ENCODE measurements at places on chromosomes 16 and 17. TPM values are rescaled to one million over a fixed set of nuclear protein-coding genes. Genes with fewer than 3 reads are reported as not detected.

- no peaks in the 10 kb centered on the region for H3K36me3 ChIP-seq
- no peak overlapping the region for H3K4me3 ChIP-seq
- no peak for DNase-seq
- no peak overlapping the region for H3K27ac ChIP-seq
- H3K27me3 ChIP-seq: no peaks in the 10 kb centered on the region
- H3K4me1 ChIP-seq: no peaks in the 10 kb centered on the region
These were observed 79.8 kb downstream of the PITPNC1 start for GRCh38 chr17:67456889-67457288.

Gene SBK1
- total RNA-seq: 2.4 TPM

Gene TNFRSF17
- total RNA-seq: not detected

Gene FBXO39
- total RNA-seq: 0.19 TPM

GRCh38 chr17:75831032-75831571 is 13.1 kb downstream of the UNC13D start:
- H3K36me3 ChIP-seq: no peaks in the 10 kb centered on the region
- DNase-seq: no peak
- H3K27ac ChIP-seq: no peak overlapping the region
- no peaks in the 10 kb centered on the region for H3K27me3 ChIP-seq
- H3K4me1 ChIP-seq: peaks cover 50% of the 10 kb centered on the region

DNA sequence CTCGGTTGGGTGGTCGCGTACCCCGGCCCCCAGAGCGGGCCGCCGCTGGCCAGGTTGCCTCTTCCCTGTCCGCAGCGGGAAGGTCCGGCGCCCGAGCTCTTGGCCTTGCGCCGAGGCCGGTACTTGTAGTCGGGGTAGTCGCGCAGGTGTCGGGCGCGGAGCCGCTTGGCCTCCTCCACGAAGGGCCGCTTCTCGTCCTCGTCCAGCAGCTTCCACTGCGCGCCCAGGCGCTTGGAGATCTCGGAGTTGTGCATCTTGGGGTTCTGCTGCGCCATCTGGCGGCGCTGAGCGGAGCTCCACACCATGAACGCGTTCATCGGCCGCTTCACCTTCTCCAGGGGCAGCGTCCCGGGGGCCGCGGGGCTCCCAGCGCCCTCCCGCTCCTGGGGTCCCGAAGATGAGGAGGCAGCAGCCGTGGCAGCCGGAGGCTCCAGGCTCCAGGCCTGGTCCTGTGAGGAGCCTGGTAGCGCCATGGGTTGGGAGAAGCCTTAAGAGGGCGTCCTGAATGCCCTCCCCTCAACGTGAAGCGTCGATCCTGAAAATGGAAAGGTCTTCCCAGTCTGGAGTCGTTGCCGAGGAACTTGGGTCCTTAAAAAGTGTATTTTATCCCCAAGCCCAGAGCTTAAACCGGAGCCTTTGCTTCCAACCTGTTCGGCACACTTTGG is 558 bp downstream of the SOX15 start:
- peaks cover 54% of the 10 kb centered on the region for H3K36me3 ChIP-seq
- peak overlapping the region; percentile 51 for H3K27ac ChIP-seq
- DNase-seq: peak; percentile 82
- H3K27me3 ChIP-seq: no peaks in the 10 kb centered on the region
- peaks cover 33% of the 10 kb centered on the region for H3K4me1 ChIP-seq
- H3K4me3 ChIP-seq: peak overlapping the region; percentile 5

GRCh38 chr17:9002227-9002605 is 19.1 kb upstream of the NTN1 start:
- H3K27me3 ChIP-seq: peaks cover 15% of the 10 kb centered on the region
- H3K4me3 ChIP-seq: no peak overlapping the region
- peaks cover 15% of the 10 kb centered on the region for H3K4me1 ChIP-seq

Gene CETP
- 0.30 TPM for total RNA-seq

GRCh38 chr17:80082403-80083135 is 18.8 kb upstream of the GAA start:
- no peaks in the 10 kb centered on the region for H3K4me1 ChIP-seq
- H3K27me3 ChIP-seq: no peaks in the 10 kb centered on the region
- no peaks in the 10 kb centered on the region for H3K36me3 ChIP-seq
- H3K27ac ChIP-seq: no peak overlapping the region

DNA sequence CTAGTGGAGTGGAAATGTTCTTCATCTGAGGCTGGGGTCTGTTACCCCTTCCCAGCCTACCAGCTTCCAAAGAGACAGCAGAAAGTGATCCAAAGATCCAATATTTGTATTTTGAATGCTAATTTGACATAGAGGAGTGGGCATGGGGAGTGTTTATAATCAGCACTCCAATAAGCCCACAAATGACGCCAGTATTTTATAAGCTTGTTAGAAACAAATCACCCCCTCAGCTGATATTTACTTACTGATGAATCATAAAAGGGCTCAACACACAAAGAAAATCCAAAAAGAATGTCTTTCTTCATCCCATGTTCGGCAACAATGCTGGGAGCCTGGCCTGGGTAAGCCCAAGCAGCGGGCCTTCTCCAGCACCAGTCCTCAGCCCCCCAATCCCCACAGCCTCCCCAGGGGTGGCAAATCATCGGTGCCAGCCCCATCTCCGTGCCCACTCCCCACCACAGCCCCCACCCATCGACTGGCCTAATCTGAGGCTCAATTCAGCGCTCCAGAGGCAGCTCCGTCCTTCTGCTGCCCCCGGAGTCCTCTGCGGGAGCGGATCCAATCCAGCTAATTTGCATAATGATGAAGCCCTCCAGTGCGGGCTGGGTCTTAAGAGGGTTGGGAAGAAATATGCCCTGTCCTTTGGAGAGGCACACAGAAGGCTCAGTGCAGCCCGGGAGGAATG is 169.5 kb downstream of the C16orf78 start:
- no peaks in the 10 kb centered on the region for H3K4me1 ChIP-seq
- no peaks in the 10 kb centered on the region for H3K27me3 ChIP-seq
- H3K36me3 ChIP-seq: no peaks in the 10 kb centered on the region
- no peak overlapping the region for H3K27ac ChIP-seq

- no peak overlapping the region for H3K27ac ChIP-seq
- H3K4me3 ChIP-seq: no peak overlapping the region
- H3K4me1 ChIP-seq: no peaks in the 10 kb centered on the region
- H3K27me3 ChIP-seq: peaks cover 5% of the 10 kb centered on the region
These were observed 202.7 kb downstream of the FOXL1 start for GRCh38 chr16:86781046-86781445.

DNA sequence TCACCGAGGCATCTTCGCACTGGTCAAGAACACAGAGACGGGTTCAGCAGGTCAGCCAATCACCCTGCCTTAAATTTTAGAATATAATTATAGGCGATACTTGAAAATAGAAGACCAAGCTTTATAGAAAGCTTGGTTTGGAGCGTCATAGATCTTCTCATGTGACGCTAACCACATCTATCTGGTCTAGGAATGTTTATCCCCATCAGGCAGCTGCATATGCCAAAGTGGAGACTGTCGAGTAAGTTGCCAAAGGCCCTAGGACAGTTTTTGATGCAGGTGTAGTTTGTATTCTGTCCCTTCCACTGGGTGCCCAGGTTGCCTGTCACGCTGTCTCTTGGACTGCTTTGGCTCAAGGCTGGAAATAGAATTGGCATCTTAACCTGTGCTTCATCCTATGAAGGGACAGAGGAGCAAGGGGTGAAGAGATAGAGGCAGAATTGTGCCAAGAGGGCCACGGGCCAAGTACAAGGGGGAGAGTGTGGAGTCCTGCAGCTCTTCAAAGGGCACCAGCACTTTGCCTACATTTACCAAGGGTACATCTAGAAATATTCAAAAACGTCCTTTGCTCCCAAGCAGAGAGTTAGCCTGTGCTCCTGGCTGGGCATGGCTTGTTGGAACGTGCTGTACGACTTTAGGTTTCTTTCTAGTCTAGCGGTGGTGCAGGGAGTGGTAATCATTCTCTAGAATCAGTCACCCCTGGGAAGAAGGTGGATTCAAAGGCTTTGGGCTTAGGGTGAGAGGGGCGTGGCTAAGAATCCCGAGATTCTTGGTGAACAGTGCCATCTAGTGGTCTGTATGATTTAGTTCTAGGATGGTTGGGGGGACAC is 5.3 kb upstream of the WIPI1 start:
- no peaks in the 10 kb centered on the region for H3K27me3 ChIP-seq
- H3K27ac ChIP-seq: peak overlapping the region; percentile 87

- DNase-seq: peak; percentile 86
- H3K4me3 ChIP-seq: no peak overlapping the region
- H3K27me3 ChIP-seq: no peaks in the 10 kb centered on the region
- peaks cover 30% of the 10 kb centered on the region for H3K4me1 ChIP-seq
- H3K36me3 ChIP-seq: no peaks in the 10 kb centered on the region
These were observed 16.1 kb upstream of the TNFRSF13B start for GRCh38 chr17:16987830-16988601.

GRCh38 chr16:81544700-81545271 is 100.2 kb downstream of the CMIP start:
- no peaks in the 10 kb centered on the region for H3K27me3 ChIP-seq
- no peak overlapping the region for H3K27ac ChIP-seq
- H3K4me1 ChIP-seq: peaks cover 41% of the 10 kb centered on the region

DNA sequence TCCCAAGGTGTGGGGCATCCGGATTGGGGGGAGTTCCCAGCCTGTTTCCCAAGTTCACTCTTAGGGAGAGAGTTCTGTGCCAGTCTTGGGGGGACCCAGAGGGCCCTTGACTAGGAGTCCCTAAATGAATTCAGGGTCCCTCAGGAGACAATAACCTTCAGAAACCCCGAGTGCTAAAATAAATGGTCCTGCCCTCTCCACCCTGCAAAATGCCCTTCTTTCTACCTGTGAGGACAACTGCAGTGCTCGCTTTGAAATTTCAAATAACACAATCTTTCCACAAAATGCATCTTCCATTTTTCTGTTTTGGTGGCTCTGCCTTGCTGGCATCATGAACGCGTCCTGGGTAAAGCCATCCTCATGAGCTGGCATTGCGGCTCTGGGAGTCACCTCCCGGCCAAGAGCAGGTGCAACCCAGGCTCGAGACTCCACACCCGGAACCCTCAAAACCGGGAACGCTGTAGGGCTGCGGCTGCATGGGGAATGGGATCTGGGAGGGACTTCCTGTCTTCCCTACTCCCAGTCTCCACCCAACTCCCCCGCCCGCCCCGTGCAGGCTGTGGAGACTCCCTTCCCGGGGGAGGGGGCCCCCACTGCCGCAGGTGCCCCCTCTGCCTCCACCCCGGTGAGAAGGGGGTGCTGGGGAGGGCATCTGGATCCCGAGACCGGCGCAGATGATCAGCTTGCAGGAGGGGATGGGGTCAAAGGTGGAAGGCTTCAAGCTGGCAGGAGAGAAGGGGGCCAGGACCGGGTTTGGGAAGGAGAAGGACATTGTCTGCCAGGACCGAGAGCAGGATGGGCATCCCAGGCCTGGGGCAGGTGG is at the start of gene ZNF205:
ZNF205 (plus strand) TSS at position 529 of the 823 bp plus-strand sequence. CDS start 845 bp downstream, outside the sequence.
- DNase-seq: peak; percentile 84
- H3K36me3 ChIP-seq: peaks cover 12% of the 10 kb centered on the region
- H3K4me1 ChIP-seq: peaks cover 25% of the 10 kb centered on the region
- H3K27ac ChIP-seq: peak within 1 kb of the TSS; percentile 12
- peaks cover 3% of the 10 kb centered on the region for H3K27me3 ChIP-seq

DNA sequence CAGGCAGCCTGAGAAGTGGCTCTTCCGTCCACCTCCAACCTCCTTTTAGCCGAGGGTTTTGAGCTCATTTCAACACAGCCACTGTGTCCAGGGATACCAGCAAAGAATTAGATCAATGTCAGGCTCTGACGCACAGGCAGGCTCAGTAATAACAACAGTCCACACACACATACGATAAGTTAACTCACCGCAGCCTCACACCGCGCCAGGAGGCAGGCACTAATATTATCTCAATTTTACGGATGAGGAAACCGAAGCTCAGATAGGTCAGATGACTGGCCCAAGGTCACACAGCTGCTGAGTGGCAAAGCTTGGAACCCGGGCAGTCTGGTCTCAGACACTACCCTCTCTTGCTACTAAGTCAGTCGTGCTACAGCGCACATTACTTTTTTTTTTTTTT is 22.9 kb downstream of the ABR start:
- H3K4me1 ChIP-seq: peaks cover 10% of the 10 kb centered on the region
- H3K36me3 ChIP-seq: peaks cover 10% of the 10 kb centered on the region
- H3K27me3 ChIP-seq: no peaks in the 10 kb centered on the region
- H3K27ac ChIP-seq: no peak overlapping the region
- no peak overlapping the region for H3K4me3 ChIP-seq

DNA sequence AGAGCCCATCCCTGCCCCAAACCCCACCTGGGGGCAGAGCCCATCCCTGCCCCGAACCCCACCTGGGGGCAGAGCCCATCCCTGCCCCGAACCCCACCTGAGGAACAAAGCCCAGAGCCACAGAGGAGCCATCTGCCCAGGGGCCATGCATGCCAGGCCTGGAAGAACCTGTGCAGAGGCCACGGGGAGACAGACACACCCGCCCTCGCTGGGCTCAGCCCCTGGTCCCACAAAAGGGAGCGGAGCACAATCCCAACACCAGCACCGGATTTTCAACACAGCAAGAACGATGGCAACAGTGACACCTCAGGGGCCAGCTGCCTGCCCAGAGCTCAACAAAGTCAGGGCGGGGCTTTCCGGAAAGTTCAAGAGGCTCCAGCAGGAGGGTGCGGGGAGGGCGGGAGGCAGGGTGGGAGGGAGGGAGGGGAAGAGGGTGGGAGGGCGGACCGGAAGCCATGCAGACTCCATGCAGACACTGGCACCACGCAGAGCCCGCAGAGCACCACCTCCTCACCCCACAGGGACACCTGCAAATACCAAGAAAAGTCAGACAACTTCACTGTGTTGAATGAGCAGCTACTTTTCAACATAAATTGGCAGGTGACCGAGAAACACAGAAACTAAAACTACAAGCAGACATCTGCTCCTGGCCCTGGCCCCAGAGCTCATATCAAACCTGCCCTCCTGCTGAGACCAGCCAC is 27.9 kb upstream of the C16orf95 start:
- H3K36me3 ChIP-seq: peaks cover 5% of the 10 kb centered on the region
- no peak overlapping the region for H3K4me3 ChIP-seq
- peaks cover 14% of the 10 kb centered on the region for H3K4me1 ChIP-seq
- DNase-seq: no peak
- H3K27me3 ChIP-seq: no peaks in the 10 kb centered on the region

GRCh38 chr17:37607637-37608331 is 1.4 kb downstream of the SYNRG start:
- H3K27me3 ChIP-seq: no peaks in the 10 kb centered on the region
- H3K27ac ChIP-seq: no peak overlapping the region
- H3K36me3 ChIP-seq: peaks cover 13% of the 10 kb centered on the region

- no peaks in the 10 kb centered on the region for H3K27me3 ChIP-seq
- no peak overlapping the region for H3K27ac ChIP-seq
- no peaks in the 10 kb centered on the region for H3K4me1 ChIP-seq
- no peak overlapping the region for H3K4me3 ChIP-seq
- peaks cover 13% of the 10 kb centered on the region for H3K36me3 ChIP-seq
- no peak for DNase-seq
These were observed 156.6 kb downstream of the PHKB start for GRCh38 chr16:47617732-47618131.

- H3K4me3 ChIP-seq: no peak overlapping the region
- H3K4me1 ChIP-seq: no peaks in the 10 kb centered on the region
These were observed 18.3 kb upstream of the HAS3 start for GRCh38 chr16:69087161-69087581.

GRCh38 chr16:51236583-51236982 is 85.5 kb upstream of the SALL1 start:
- H3K36me3 ChIP-seq: no peaks in the 10 kb centered on the region
- H3K4me1 ChIP-seq: no peaks in the 10 kb centered on the region
- H3K27me3 ChIP-seq: no peaks in the 10 kb centered on the region
- DNase-seq: no peak
- no peak overlapping the region for H3K27ac ChIP-seq
- no peak overlapping the region for H3K4me3 ChIP-seq

Gene GRIN2A
- 3.8 TPM for total RNA-seq
